ENCODE measurements at places on chromosomes 3 and 15.

GRCh38 chr3:131608741-131609140, 106.0 kb upstream of the MRPL3 start:
- DNase-seq: no peak

GRCh38 chr3:60431599-60431958, 819.7 kb downstream of the FHIT start:
- DNase-seq: peak; percentile 38

GRCh38 chr3:20013396-20013795, 1.3 kb upstream of the PP2D1 start:
- DNase-seq: no peak

DNA sequence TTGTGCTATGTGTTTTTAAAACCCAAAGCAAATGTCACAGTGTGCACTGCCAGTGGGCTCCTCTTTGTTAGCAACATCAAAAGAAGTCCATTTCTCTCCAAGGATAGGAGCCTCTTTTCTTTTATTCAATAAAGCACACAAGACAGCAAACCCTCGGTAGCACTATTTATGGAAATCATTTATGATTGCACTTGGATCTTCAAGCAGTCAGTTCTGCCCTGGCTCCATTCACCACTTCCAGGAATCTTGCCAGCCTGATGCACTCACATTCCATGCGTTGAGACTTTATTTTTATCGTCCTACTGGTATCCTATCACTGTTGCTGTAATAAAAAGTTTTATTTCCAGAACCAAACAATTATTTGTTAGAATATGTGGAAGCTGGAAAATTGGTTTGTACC, 412.1 kb downstream of the TBL1XR1 start:
- DNase-seq: no peak

- DNase-seq: no peak
Measured at GRCh38 chr3:195137638-195138588, 133.0 kb downstream of the XXYLT1 start.
